RPMI7951 (cell line): ENCODE measurements at places on chromosomes 3 and 15. TPM values are rescaled to one million over a fixed set of nuclear protein-coding genes. Genes with fewer than 3 reads are reported as not detected.

GRCh38 chr3:36211652-36211999, 168.7 kb upstream of the STAC start:
- DNase-seq, result no peak

DNA sequence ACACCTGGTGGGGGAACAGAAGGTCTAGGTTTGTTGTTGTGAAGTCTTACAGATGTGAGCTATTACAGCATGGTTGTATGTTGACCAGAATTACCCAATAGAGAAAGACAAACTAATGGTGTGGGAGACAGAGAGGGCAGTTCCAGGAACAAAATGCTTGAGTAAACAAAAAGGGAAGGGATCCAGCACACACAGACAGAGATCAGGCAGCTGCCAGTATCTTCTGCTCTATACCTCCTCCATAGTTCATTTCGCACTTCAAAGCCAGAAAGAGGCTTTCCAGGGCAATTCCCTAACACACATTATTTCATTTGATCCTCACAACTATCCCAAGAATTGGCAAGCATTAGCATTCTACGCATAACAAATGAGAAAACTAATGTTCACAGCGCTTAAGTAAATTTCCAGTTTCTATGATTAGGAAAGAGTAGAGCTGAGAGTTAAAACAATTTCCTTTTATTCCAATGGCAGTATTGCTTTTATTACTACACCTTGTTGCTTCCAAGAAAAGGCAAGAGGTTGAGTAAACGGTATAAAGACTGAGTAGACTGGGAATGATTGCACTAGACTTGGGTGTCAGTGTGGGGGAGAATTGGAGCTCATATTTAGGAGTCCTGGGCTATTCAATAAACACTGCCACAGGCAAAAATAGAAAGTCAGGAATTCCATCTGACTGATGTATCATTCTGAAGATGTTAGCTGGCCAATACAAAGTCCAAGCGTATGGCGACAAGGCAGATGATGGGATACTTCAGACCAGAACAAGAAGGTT, 39.7 kb upstream of the ZNF280D start:
- DNase-seq, result peak; percentile 25

Gene RPL14
- total RNA-seq, result 458 and 469 TPM in 2 replicates

DNA sequence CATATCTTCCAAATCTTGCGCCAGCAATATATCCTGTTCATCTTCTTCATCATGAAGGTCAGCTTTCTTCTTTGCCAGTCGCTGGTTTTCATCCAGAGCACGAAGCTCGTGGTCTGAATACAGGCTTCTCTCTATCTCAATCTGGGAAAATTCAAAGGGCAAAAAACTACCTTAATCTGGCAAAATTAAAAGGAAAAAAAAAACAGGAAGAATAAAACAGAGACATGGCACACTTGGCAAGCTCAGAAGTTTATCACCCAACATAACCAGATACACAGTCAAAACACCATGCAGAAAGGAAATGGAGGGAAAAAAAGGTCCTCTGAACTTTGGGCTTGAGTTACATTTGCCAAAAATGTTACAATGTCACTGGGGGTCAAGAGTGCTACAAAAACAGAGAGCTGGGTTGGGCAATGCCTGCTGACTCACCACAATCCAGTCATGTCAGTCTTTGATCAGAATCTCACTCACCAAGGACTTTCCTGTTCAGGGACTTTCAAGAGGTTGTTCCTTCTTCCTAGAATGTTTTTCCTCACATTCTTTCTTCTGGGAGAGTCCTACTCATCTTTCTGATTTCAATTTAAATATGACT, 1.5 kb downstream of the MRPL46 start:
- peak; percentile 51 for DNase-seq

- no peak for DNase-seq
These were observed 12.5 kb downstream of the PLA2G4B start for GRCh38 chr15:41851167-41851523.

Gene C3orf85
- total RNA-seq, result not detected in 2 replicates

Gene PYGO1
- total RNA-seq, result 9.7 and 11.3 TPM in 2 replicates

GRCh38 chr3:149273096-149273751, 51.6 kb upstream of the CP start:
- peak; percentile 85 for DNase-seq

DNA sequence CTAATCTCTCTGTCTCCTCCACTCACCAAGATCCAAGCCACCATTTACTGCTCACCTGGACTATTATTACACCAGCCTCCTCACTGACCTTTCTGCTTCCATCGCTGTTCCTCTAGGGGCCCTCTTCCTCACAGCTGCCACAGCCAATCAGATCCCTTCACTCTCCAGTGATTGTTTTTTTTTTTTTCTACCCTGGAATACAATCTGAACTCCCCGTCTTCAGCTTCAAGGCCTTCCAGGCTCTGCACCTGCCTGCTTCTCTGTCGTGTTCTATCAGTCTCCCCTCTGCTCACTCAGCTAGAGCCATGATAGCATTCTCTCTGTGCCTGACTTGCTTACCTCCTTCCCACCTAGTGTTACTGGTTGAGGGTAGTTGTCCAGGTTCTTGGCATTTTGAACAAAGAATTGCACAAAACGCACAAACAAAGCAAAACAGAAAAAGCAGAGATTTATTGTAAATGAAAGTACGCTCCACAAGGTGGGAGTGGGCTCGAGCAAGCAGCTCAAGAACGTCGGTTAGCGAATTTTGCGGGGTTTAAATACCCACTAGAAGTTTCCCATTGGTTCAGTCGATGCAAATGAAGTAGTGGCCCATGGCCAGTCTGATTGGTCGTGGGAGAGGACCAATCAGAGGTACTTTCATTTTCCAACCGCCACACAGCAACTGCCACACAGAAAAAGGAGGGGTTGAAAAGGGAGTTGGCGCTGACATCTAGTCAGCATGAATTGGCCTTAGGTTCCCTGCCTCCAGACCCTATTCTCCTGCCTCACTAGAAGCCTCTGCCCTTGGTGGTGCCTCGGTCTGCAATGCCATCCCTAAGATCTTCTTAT, 188.9 kb downstream of the TLE3 start:
- no peak for DNase-seq

Gene GOLGA6L7
- not detected in 2 replicates for total RNA-seq

Gene IQCF5
- not detected in 2 replicates for total RNA-seq

Gene EHHADH
- total RNA-seq, result 13.4 and 14.8 TPM in 2 replicates

- DNase-seq, result peak; percentile 3
These were observed 66.4 kb downstream of the B3GALNT1 start for GRCh38 chr3:161038725-161039124.

DNA sequence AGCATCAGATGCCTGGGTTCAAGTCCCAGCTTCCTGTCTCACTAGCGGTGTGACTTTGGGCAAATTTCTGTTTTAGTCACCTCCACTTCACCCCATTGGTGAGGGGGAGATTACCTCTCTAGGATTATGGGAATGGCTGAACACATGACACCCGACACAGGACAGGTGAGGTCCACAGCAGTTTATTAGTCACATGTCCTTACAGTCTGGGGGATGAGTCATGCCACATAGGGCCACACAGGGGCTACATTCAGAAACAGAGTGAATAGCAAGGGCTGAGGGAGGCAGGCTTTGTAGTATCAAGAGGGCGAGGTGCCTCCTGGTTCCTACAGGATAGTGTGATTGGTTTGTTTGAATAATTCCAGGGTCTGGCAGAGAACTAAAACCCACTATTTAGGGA, 15.2 kb upstream of the ITGA11 start:
- DNase-seq, result peak; percentile 38

- DNase-seq, result no peak
These were observed 42.1 kb upstream of the BHLHE40 start for GRCh38 chr3:4936982-4937614.

DNA sequence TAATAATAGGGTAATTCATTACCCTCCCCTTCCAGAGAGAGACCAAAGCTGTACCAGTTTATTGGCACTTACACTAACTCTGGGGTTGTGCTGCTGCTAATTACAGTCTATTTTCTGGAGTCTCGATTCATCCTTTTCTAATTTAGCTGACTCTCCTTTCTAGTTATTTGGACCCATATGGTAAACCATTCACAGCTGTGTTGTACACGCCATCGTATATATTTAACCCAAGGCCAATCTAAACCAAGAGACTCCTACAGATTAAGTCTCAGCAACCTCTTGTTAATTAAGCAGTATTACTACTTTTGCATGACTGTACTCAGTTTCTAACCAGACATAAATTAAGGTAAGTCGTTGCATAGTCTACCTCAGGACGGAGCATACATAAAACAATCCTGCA, 22.5 kb downstream of the ANXA2 start:
- peak; percentile 52 for DNase-seq

Gene ZMAT3
- total RNA-seq, result 5.1 and 5.8 TPM in 2 replicates

- peak; percentile 40 for DNase-seq
These were observed 62.5 kb upstream of the LIPC start for GRCh38 chr15:58369261-58369701.

Gene C3orf49
- not detected in 2 replicates for total RNA-seq

Gene GPR149
- not detected in 2 replicates for total RNA-seq

- peak; percentile 4 for DNase-seq
These were observed 1.8 kb downstream of the BCHE start for GRCh38 chr3:165835431-165835830.

DNA sequence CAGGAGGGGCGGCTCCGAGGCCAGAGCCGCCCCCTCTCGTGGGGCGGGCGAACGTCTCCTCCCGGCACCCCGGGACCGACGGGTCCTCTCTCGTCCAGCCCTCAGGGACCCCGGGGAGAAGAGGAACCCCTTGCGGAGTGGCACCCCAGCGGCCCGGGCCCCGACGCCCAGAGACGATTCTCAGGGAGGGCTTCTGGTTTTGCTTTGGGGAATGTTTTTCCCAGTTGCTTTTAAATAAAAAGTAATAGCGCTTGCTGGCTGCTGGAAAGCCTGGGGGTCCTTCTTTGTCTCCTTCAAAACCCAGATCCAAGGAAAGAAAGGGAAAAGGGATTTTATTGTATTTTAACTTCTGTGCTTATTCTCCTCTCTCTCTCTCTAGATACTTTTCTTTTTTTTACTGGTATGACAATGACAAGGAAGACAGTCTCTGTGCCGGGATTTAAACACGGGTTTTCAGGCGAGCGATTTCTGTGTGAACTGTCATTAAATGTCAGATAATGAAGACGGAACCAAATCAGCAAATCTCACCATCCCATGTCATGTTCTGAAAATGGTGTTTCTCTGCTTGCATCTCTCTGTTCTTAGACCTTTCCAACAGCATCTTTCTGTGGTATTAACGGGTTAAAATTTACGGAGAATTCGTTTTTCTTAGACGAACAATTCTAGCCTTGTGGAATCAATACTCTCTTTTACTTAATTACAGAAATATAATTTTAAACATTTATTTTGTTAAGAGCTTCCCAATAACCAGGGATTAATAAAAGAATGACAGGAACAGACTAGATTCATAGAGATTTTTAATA, 530 bp upstream of the PCOLCE2 start:
- DNase-seq, result no peak

DNA sequence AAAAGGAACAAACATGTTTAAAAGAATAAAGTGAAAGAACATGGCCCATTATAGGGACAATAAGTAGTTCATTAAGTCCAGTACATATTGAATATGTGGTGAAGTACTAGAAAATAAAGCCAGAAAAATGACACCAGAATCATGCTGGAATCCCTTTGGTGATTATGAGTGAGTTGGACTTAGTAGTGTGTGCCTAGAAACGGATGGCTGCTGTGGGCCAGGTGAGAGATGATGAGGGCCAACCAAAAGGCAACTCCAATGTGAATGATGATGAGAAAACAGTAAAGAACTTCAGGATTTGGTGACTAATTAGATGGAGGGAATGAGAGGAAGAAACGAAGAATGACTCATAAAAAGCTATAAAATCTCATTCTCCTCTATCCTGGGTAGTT, 3.3 kb downstream of the CRYGS start:
- DNase-seq, result peak; percentile 14

GRCh38 chr3:64360280-64360679, 135.0 kb upstream of the PRICKLE2 start:
- DNase-seq, result no peak

GRCh38 chr3:187000711-187001151, 70.4 kb downstream of the ST6GAL1 start:
- DNase-seq, result no peak

DNA sequence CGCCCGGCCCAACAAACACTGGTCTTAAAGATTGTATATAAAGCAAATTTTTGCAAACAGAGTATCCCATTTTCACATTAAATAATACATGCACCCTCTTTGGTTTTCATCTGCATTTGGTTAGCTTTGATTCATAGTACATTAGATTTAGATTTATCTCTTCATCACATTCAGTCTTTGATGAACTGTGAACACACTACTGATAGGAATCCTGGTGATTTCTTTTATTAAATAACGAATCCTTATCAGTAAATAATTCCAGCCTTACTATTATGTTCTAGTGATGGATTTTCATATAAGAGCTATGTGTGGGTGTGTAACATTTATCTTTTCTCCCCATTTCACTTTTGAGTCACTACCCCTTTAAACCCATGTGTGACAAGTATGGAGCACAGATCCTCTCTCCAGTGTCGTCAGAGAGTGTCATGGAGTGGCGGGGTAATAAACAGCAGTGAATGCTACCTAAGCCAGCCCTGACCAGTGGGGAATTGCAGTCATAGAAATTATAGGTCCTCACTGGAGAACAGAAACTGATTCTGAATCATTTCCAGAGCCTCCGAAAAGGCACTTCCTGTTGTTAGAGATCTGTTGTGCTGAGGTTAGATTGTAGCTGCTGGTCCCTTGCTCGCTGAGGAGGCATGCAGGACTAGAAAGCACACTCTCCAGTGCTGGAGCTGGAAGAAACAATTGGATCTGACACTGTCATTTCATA, 22.0 kb downstream of the SLC7A14 start:
- peak; percentile 78 for DNase-seq

DNA sequence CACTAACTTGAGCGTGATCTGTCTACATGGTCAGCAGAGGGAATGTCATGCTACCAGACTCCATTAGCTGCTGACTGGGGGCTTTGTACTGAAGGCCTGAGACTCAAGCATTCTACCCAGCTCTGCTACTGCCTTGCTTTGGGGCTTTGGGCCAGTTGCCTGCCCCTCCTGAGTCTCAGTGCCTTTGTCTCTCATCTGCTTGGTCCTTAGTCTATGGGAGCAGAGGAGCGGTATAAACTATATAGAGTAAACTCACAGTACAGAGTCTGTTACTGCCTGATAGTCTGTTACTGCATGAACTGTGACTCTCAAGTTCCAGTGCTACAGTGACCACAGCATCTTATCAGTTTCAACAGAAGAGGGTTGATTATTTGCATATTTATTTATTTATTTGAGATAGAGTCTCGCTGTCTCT, 38.5 kb upstream of the C15orf39 start:
- no peak for DNase-seq

DNA sequence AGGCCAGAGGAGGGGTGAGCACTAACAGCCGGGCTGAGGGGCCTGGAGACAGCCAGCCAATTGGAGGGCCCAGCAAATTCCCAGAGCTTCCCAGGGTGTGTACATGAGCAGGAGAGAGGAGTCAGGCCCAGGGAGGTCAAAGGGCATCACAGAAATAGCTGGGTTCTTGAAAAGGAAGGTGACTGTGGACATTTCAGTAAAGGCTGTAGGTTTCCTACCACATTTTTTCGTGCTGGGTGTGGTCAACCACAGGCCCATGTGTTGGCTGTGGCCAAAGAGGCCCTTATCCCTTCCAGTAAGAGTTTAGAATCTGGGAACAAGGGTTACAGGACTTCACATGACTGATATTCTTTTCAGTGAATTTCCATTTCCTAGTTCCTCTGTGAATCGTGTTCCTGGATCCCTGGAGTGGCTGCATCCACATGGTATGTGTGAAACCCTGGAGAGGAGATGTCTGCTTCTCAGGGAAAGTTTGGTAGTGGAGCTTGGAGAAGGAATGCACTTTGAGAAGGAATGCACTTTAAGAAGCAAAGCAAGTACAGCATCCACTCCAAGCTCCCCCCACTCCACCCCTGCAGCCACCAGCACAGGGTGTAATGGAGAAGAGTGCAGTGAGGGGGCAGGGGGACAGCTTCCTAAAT, 73.2 kb upstream of the HEG1 start:
- DNase-seq, result peak; percentile 98

- DNase-seq, result peak; percentile 96
These were observed 58.1 kb downstream of the RSRC1 start for GRCh38 chr3:158167737-158168557.

- DNase-seq, result no peak
These were observed 441.9 kb downstream of the PLOD2 start for GRCh38 chr3:145719114-145719513.
